ENCODE measurements at places on chromosomes 6 and 20.

- H3K27me3 ChIP-seq = no peaks in the 10 kb centered on the region
- DNase-seq = no peak
- no peak overlapping the region for H3K4me3 ChIP-seq
- peaks cover 9% of the 10 kb centered on the region for H3K4me1 ChIP-seq
These were observed 59.0 kb downstream of the QRSL1 start for GRCh38 chr6:106688177-106688951.

DNA sequence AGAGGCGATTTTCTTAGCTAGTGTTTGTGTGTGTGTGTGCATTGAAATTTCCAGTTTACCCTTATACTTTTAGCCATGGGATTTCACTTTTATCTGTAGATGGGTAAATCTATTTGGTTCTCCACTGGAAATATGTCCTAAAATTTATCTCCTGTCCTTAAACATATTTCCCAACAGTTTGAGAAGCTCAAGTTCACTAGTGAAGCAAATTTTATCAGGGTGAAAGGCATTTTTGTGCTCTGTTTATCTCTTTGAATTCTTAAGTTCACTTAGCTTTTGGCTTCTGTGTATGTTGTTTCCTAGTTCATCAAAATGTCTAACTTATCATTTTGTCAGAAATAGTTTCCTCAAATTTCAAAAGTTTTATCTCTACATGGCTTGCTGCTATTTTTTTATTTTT is 561.6 kb downstream of the PHF3 start:
- no peaks in the 10 kb centered on the region for H3K36me3 ChIP-seq
- no peak overlapping the region for H3K27ac ChIP-seq
- DNase-seq = no peak
- H3K4me1 ChIP-seq = no peaks in the 10 kb centered on the region
- H3K4me3 ChIP-seq = no peak overlapping the region

DNA sequence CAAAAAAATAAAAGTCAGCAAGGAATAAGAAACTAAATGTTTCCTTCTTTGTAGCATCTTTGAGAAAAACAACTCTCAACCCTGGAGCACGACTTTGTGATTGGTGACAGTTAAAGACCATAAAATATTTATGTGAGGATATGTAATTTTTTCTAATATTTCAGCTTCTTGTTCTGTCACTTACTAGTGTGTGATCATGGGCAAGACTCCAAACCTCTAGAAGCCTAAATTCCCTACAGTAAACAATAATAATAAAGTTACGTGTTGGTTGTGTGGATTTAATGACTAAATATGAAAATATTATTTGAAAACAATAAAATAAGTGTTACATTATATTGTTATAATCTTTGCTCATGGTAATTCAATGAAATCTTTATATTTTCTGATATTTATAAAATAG is 735.6 kb upstream of the MARCKS start:
- H3K36me3 ChIP-seq = no peaks in the 10 kb centered on the region
- H3K4me1 ChIP-seq = peaks cover 28% of the 10 kb centered on the region
- H3K27me3 ChIP-seq = no peaks in the 10 kb centered on the region
- no peak overlapping the region for H3K27ac ChIP-seq
- H3K4me3 ChIP-seq = no peak overlapping the region

GRCh38 chr6:158780988-158781691 is 38.0 kb downstream of the EZR start:
- H3K4me1 ChIP-seq = peaks cover 50% of the 10 kb centered on the region
- H3K4me3 ChIP-seq = no peak overlapping the region
- peak overlapping the region; percentile 21 for H3K27ac ChIP-seq
- H3K27me3 ChIP-seq = no peaks in the 10 kb centered on the region
- H3K36me3 ChIP-seq = peaks cover 73% of the 10 kb centered on the region
- no peak for DNase-seq

- H3K36me3 ChIP-seq = peaks cover 49% of the 10 kb centered on the region
- H3K4me3 ChIP-seq = peak overlapping the region; percentile 2
- peaks cover 68% of the 10 kb centered on the region for H3K4me1 ChIP-seq
- H3K27ac ChIP-seq = peak overlapping the region; percentile 98
These were observed 10.7 kb downstream of the SDC4 start for GRCh38 chr20:45337367-45338120.

DNA sequence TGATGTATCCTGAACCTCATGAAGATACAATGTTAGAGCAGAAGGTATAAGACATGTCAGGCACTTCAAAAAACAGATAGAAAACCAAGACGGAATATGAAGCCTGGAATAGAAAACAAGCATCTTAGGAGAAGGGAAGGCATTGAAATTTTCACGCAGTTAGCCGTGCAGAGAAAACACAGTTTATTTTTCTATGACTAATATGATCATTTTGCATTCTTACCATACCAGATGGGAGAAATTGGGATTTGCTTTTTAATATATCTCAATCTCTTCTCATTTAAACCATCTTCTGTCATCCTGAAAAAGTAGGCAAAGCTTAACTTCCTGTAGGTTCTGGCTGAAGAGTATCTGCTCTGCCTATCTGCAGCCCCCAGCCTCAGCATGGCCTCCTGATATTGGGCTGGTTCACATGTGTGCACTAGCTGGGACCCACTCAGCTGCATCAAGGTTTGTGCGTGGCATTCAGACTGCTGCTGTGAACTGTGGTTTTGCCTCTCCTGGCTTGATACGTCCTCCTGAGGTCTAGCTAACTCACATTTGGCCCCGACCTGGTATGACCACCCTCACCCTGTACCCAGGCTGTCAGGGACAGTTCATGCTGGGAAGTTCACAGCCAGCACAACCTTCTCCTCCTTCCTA is 392.5 kb upstream of the SASH1 start:
- DNase-seq = no peak
- no peaks in the 10 kb centered on the region for H3K36me3 ChIP-seq
- no peak overlapping the region for H3K4me3 ChIP-seq

- H3K27me3 ChIP-seq = no peaks in the 10 kb centered on the region
- no peaks in the 10 kb centered on the region for H3K4me1 ChIP-seq
- no peak overlapping the region for H3K4me3 ChIP-seq
These were observed 199.8 kb upstream of the DEFB112 start for GRCh38 chr6:50249493-50249892.

DNA sequence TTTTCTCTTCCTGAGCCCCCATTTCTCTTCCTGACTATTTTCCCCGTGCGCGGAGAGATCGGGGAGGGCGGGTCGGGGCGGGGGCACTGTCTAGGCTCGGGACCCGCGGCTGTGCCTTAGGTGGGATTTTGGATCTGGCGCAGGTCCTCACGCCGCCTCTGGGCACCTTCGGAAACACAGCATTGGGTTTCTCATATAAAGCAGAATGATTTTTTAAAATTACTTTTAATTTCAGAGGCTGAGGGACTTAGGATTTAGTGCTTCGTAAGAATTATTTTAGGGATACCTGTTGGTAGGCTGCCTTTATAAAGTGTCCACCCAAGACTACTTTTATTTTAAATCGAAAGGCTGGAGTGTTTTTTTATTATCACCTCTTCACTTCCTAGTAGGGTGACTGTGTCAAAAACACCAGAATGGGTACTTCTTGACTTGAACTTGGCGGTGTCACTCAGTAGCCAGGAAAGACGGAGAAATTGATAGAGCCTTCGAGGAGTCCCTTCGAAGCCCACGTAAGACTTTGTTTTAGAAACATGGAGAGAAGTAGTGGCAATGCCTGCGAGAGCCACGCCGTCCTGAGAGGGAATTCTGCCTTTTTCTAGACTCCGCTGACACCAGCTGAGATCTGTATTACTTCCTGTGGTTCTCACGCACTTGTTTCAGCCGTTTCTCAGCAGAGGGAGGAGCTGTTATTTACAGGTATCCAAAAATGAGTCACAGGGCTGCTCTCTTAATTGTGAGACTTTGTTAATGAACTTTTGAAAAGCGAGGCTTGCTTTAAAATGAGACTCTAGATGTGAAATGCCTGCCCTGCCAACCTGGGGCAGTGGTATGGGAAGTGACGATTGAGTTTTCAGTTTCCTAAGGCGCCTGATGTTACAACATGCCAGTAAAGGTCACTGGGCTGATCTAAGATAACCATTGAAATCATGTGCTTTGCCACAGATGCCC is 667 bp downstream of the STX11 start:
- H3K4me1 ChIP-seq = peaks cover 6% of the 10 kb centered on the region
- no peaks in the 10 kb centered on the region for H3K36me3 ChIP-seq
- H3K27me3 ChIP-seq = no peaks in the 10 kb centered on the region
- peak overlapping the region; percentile 62 for H3K4me3 ChIP-seq

DNA sequence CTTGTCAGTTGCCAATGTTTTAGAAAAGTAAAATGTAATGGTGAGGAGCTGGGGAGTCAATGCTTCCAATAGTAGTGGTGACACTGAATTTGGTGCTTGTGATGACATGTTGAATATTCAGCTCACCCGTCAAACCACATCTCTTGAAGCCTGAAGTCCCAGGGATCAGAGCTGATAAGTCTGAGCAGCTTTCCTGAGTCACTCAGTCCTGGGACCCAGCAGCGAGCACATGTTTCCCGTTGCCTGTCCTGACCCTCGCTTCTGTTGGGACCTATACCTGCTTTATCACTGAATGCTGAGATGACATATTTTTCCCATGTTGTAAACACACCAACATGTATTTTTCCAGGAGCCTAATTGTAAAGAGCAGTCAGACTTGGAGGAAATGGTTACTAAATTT is 693.6 kb downstream of the QKI start:
- DNase-seq = no peak
- H3K27ac ChIP-seq = no peak overlapping the region
- no peak overlapping the region for H3K4me3 ChIP-seq
- H3K4me1 ChIP-seq = peaks cover 7% of the 10 kb centered on the region
- no peaks in the 10 kb centered on the region for H3K36me3 ChIP-seq
- H3K27me3 ChIP-seq = no peaks in the 10 kb centered on the region

GRCh38 chr6:6402591-6402990 is 82.1 kb upstream of the F13A1 start:
- no peaks in the 10 kb centered on the region for H3K36me3 ChIP-seq
- no peaks in the 10 kb centered on the region for H3K27me3 ChIP-seq
- no peaks in the 10 kb centered on the region for H3K4me1 ChIP-seq
- DNase-seq = no peak

DNA sequence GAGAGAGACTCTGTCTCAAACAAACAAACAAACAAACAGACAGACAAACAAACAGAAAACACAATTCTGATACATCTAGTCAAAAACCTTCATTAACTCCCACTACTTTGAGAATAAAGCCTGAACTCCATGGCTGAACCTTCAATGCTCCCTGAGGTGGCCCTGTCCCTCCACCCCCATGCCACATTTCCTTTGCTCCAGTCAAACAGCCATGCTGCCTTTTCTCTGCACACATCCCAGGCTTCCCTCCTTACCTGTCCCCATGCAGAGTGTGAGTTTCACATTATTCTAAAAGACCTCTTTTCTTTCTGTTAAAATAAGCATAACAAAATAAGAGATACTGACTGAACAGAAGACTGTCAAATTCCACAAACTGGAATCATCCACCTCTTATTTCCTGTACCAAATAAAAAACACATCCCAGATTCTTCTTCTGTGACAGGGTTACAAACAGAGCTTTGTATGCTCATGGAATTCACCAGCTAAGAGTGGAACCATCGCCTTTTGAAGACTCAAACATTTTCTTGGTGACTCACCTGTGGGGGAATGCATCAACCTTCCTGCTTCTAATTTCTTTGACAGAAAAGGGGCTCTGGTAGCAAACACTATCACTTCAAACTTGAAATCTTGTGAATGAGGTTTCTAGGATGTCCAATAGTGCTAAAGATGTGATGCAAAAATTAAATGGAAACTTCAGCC is 71.0 kb upstream of the SLC22A16 start:
- no peaks in the 10 kb centered on the region for H3K36me3 ChIP-seq
- H3K4me1 ChIP-seq = peaks cover 37% of the 10 kb centered on the region
- no peak for DNase-seq
- H3K4me3 ChIP-seq = peak overlapping the region; percentile 54

GRCh38 chr6:69622924-69623323 is 173.9 kb downstream of the LMBRD1 start:
- no peaks in the 10 kb centered on the region for H3K36me3 ChIP-seq
- H3K27me3 ChIP-seq = no peaks in the 10 kb centered on the region
- no peak for DNase-seq
- H3K4me3 ChIP-seq = no peak overlapping the region
- H3K4me1 ChIP-seq = no peaks in the 10 kb centered on the region
- H3K27ac ChIP-seq = no peak overlapping the region

DNA sequence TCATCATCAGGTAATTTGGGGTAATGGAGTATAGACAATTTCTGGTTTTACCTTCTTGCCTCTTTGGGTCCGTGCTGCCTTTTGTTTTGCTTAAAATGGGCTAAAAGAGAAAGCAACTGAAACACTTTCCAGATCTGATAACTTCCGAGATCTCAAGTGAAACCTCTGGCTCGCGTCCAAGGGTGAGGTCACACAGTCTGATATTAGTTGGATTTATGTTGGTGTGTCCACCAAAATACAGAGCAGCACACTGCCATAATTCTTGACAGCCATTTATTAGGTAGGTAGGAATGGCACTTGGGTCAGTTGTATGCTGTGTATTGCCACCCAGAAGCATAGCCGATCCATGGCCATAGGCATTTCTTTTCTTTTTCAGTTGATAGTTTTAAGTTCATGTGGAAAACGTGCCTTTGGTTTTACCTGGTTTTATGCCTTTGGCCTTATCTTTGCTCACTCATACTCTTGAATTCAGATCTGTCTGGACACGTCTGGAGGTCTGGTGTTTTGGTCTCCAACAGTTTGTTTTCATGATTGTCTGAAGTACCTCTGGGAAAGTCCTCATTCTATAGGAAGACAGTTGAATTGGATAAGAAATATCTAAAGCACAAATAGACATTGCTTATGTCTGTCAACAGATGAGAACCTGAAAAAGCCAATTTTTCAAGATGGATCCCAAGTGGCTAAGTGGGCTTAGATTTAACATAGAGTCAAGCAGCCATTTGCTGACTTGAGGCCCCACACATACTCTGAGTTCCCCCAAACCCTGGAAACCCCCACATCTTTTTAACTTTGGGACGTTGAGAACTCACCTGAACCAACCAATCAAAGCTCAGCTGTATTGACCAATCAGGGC is 320.8 kb downstream of the SOX4 start:
- H3K4me1 ChIP-seq = peaks cover 21% of the 10 kb centered on the region
- no peaks in the 10 kb centered on the region for H3K27me3 ChIP-seq
- H3K27ac ChIP-seq = no peak overlapping the region
- H3K36me3 ChIP-seq = no peaks in the 10 kb centered on the region
- no peak for DNase-seq

DNA sequence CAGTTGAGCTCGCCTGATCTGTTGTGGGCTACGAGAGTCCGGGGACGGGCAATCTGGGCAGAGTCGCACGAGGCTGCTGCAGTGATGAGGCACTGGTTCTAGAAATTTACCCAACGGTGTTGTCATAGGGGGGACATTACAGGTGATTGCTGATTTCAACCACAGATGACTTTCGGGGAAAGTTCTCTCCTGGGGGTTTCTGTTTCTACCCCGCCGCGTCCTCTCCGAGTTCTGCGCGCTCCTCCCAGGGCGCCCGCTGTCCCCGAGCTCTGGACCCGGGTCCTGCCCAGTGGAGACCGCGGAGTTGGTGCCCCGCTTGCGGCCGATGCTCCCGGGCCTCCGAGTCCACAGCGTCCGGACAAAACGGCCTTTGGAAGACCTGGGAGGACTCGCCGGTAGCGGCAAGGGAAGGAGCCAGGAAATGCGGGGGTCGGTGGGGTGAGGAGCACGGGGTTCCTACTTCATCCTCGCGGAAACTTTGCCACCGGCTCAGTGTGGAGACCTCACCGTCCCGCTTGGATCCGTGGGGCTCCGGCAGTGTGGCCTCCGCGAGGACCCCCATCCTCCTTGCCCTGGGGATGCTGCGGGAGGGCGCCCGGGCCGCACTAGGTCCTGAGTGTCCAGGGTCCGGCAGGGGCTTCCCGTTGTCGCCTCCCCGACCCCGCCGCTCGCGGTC is 12.3 kb upstream of the RAET1L start:
- DNase-seq = no peak
- H3K36me3 ChIP-seq = no peaks in the 10 kb centered on the region
- no peak overlapping the region for H3K27ac ChIP-seq
- peaks cover 3% of the 10 kb centered on the region for H3K4me1 ChIP-seq

GRCh38 chr20:33229843-33230242 is 6.0 kb upstream of the BPIFA1 start:
- H3K4me3 ChIP-seq = no peak overlapping the region
- H3K27me3 ChIP-seq = no peaks in the 10 kb centered on the region
- no peaks in the 10 kb centered on the region for H3K36me3 ChIP-seq
- no peak for DNase-seq
- no peak overlapping the region for H3K27ac ChIP-seq
